ENCODE measurements at places on chromosomes 11 and 22.

DNA sequence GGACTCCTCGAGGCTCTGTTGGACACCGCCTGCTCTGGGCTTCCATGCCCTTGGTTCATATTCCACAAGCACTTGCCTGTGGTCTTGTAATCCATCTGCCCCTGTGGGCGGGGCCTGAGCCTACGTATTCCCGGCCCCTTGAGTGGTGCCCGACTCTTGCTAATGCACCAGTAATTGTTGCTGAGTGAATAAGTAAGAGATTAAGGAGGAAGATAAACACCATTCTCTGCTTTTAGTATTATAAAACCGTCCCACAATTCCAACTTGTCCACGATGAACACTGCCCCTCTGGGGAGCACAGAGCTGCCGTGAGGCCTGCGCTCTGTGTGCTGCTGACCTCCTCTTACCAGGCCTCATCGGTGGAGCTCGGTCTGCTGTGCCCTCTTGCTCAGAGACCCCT, 50.3 kb downstream of the MICAL2 start:
- peak; percentile 87 for DNase-seq

GRCh38 chr22:31262312-31263133, 29.8 kb downstream of the PIK3IP1 start:
- no peak for DNase-seq

DNA sequence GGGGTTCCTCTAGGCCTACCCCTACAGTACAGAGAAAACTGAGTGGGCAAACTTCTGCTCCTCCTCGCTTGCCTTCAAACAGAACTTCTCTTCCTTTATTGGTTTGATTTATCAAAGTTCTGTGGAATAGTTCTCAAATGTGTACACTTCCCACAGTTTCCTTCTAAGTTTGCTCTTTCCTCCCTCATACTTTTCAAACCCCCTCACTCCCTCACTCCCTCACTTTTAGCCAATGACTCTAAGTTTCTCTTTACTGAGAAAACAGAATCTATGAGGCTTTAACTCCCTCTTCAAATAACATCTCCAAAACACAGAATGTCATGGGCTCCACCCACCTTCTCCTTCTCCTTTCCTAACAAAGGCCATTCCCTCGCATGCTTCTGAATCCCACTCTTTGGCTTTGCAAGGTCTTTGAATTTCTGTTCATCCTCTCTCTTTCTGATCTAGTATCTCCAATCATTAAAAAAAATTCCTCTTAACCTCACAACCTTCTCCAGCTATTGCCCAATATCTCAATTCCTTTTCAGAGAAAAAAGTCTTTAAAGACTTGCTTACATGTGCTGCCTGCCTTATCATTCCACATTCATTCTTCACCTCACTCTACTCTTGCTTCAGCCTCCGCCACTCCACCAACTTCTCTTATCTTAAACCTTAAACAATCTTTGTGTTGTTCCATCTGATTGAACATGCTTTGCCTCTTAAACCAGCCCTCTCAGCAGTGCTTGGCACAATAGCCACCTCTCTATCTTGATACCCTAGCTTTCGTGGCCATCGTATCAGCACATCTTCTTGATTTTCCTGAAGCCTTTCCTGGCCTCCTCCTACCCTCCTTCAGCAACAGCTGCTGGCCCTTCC, 57.2 kb downstream of the DDI1 start:
- DNase-seq: no peak

DNA sequence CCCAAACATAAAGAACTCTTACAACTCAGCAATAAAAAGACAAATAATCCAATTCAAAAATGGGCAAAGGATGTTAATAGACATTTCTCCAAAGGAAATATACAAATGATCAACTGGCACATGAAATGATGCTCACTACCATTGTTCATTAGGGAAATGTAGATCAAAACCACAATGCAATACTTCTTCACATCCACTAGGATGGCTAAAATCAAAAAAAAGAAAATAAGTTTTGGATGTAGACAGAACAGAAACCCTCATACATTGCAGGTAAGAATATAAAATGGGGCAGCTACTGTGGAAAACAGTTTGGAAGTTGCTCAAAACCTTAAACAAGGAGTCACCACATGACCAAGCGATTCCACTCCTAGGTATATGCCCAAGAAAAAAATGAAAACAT, 16.3 kb downstream of the SIK3 start:
- DNase-seq: no peak

GRCh38 chr11:100543386-100543785, 143.7 kb upstream of the ARHGAP42 start:
- DNase-seq: no peak

DNA sequence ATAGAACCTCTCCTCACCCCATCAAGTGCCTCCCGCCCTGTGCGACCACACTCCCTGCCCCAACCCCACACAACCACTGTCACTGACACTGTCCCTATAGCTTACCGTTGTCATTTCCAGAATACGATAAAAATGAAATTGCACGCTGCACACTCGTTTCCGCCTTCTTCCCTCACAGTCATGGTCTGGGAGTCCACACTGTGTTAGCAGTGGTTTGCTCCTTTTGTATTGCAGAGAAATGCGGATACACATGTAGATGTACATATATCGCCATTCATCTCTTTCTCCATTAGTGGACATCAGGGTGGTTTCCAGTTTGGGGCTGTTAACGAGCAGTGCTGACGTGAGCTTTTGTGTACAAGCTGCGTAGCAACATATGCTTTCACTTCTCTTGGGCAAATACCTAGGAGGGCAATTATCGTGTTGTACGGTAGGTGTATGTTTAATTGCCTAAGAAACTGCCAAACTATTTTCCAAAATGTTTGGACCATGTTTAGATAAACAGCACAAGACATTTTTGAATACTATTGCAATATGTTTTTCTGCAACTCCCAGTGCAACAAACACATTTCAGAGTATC, 59.2 kb upstream of the CD5 start:
- no peak for DNase-seq

GRCh38 chr22:39287076-39287725, 32.2 kb downstream of the RPL3 start:
- DNase-seq: no peak

GRCh38 chr11:17376493-17376892, 12.0 kb downstream of the KCNJ11 start:
- no peak for DNase-seq

DNA sequence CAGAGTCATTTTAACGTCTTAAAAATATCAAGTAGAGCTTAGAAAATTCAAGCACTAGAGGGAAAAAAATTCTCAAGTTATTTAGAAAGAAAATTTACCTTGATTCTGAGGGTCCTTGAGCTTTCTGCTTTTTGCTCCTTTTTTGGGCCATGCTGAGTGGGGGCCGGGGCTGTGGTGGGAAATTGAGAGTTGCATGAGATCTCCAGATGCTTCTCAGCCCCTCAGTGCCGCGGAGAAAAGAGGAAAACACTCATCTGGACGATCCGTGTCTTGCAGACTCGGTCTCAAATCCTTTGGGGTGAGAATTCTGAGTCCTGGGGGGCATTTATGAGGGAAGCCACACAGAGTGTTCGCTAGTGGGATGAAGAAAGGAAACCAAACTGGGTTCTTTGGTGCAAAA, 700.8 kb downstream of the TBC1D22A start:
- DNase-seq: no peak

Data from NCI-H187 treated with DMSO at 0.1 percent for 48 hours (cell line).